ENCODE measurements at places on chromosomes 13 and 19.

- H3K27ac ChIP-seq: no peak overlapping the region
- H3K36me3 ChIP-seq: no peaks in the 10 kb centered on the region
- no peak for DNase-seq
- H3K27me3 ChIP-seq: peaks cover 18% of the 10 kb centered on the region
- no peak overlapping the region for H3K4me3 ChIP-seq
- no peaks in the 10 kb centered on the region for H3K4me1 ChIP-seq
Measured at GRCh38 chr19:38556521-38557174, 61.1 kb downstream of the MAP4K1 start.

- no peaks in the 10 kb centered on the region for H3K36me3 ChIP-seq
- peaks cover 10% of the 10 kb centered on the region for H3K4me1 ChIP-seq
- no peak overlapping the region for H3K27ac ChIP-seq
- no peak for DNase-seq
- no peak overlapping the region for H3K4me3 ChIP-seq
Measured at GRCh38 chr19:17450264-17451075, 2.0 kb upstream of the TMEM221 start.

DNA sequence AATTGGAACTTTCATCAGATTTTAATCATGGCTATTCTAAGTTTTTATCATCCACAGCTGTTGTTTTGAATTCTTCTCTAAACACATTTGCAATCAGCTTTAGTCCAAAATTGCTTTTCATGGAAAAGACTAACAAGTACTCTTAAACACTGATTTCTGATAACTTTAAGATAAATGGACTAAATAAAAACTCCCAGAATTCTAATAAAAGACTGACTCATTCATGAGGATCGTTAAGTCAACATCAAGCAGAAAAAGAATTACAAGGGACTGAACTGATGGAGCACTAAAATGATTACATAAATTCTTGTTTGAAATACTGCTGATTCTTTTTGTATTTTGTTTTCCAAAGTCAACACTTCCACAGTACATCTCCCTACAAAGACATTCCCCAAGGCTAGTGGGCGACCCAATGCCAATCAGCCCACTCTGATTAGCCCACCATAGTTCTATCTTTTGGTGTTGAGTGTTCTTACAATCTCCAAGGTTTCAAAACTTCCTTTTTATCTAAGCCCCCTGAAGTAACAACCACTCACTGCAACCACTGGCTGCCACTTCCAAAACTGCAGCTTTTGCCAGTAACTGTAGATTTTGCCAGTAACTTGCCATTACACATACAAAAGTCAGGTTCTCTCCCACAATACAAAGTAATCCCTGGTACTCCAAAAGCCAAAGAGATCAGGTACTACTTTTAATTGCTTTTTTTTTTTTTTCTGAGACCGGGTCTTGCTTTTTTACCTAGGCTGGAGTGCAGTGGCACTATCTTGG, 14.0 kb upstream of the NAA16 start:
- no peak overlapping the region for H3K27ac ChIP-seq
- peaks cover 2% of the 10 kb centered on the region for H3K4me1 ChIP-seq
- DNase-seq: peak; percentile 27

GRCh38 chr19:11540645-11541044, 2.0 kb downstream of the CNN1 start:
- H3K36me3 ChIP-seq: no peaks in the 10 kb centered on the region
- H3K27ac ChIP-seq: no peak overlapping the region
- no peaks in the 10 kb centered on the region for H3K27me3 ChIP-seq
- H3K4me3 ChIP-seq: no peak overlapping the region
- H3K4me1 ChIP-seq: peaks cover 24% of the 10 kb centered on the region

Measured in osteocyte (in vitro differentiated cells).